ENCODE measurements at places on chromosomes 3 and 15.

- DNase-seq = no peak
These were observed 525.5 kb upstream of the NAALADL2 start for GRCh38 chr3:174333640-174334039.

GRCh38 chr3:16468336-16469098 is 45.0 kb downstream of the RFTN1 start:
- DNase-seq = no peak

DNA sequence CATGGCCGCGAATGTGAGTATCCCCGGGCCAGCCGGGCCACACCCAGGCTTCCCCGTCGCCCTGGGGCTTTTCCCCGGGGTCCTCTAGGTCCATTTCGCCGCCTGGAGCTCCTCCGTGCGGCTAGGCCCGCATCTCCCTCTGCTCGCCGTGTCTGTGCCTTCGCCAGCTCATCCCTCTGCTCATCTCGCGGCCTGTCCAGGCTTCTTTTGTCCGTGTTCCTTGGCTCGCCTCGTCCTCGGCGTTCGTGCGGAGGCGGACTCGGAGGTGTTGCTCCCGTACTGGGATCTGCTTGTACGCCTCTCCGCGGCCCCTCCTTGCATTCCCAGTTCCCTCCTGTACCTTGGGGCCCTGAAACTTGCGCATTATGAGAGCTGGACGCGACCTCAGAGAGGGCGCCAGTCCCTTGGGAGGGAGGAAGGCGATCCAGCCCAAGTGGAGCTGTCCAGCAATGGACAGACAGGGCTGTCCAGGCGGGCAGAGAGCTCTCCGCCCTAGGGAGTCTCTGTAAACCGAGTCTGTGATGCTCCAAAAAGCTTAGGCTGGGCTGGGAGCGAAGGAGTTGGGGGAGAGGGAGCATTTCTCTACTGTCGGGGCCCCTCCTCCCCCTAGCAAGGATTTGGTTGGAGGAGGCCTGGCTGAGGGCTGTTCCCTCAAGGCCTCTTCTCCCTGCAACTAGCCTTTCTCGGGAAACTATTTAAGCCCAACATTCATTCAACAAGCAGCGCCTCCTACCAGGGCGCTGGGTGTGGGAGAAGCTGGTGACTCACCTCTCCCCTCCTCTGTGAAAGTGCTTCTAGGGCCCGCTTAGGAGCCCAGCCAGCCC is 553 bp downstream of the TMEM43 start:
- peak; percentile 64 for DNase-seq

- no peak for DNase-seq
These were observed 99.4 kb downstream of the ADAMTS9 start for GRCh38 chr3:64588380-64588779.

- DNase-seq = no peak
These were observed 23.1 kb downstream of the TNK2 start for GRCh38 chr3:195885036-195885891.

DNA sequence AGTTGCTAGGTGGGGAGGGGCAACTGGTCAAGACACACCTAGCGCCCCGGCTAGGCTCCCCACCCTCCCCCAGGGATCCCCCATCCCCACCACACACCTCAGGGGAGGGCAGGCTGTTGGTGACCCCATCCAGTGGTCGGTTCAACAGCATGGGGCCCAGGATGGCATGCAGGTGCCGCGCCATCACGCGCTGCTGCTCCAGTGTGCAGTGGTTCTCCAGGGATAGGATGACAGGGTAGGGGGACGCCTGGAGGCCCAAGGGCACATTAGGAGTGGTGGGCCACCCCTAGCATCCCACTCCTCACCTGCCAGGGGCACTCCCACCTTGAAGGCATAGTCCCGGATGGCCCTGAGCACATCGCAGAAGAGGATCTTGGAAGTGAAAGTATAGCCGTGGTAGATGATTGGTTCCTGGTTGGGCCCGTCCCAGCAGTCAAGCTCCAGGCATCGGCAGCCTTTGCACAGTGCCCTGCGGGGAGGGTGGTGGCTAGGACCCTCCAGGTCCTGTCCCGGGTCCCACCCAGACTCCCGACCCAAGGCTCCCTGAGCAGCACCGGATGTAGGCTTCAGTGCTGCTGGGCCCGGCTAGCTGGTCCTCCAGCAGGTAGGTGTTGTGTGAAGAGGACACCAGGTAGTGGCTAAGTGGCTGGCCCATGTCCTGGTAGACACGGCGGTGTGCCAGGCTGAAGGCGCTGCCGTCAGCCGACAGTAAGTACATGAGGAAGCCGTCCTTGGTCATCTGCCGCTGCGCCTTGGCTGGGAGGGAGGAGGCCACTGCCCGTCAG is 19.4 kb downstream of the VILL start:
- DNase-seq = no peak

GRCh38 chr15:34927726-34928125 is 41.8 kb downstream of the AQR start:
- no peak for DNase-seq

DNA sequence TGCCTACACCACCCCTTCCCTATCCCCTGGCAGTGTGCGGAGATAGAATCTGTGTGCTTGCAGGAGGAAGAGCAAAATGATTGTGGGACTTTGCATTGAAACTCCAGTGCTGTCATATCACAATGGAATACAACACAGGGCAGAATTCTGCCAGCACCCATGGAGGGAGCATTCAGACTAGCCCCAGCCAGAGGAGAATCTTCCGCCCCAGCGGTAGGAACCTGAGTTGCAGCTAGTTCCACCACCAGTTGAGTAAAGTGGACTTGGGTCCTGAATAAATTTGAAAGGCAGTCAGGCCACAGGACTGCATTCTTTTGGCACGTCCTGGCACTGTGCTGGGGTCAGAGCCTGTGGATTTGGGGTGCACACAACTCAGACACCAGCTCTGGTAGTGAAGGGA is 27.5 kb downstream of the NCBP2 start:
- DNase-seq = no peak

GRCh38 chr3:149587383-149587782 is 70.4 kb downstream of the WWTR1 start:
- DNase-seq = no peak

DNA sequence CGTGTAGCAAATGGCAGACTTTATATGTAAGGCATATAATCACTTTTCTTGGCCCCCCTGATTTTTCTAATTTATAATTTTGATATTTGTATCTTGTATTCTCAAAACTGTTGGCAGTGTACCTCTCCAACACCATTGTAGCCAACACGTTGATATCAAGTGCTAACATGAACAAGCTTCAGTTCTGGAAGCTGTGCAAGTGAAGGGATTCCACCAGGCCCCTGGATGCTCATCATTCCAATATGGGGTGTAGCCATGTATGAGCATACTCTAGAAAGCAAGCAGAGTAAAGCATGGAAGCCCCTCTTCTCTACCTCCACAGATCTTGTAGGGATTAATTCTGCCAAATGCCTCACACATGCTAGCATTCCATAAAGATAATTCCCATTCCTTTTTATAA is 211.3 kb downstream of the MYRIP start:
- DNase-seq = no peak

DNA sequence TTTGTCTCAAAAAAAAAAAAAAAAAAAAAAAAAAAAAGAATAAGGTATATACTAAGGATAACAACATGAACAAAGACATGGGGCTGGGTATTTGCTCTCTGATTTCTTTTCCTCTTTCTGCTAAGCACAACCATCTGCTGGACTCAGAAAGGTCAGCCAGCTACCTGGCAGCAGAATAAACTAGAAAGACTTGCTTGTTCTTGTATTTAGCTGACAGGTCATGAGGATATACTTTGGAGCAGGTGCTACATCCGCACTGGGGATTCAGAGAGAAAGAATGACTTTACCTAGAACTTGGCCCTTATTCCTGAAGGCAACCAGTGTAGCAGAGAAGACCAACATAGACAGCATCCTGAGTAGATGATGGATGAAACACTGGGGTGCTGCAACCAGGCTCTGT is 550.5 kb downstream of the NTRK3 start:
- no peak for DNase-seq

GRCh38 chr15:59301527-59301926 is 71.1 kb downstream of the MYO1E start:
- DNase-seq = no peak

- DNase-seq = no peak
These were observed 196.3 kb downstream of the EPHA3 start for GRCh38 chr3:89303701-89304100.

DNA sequence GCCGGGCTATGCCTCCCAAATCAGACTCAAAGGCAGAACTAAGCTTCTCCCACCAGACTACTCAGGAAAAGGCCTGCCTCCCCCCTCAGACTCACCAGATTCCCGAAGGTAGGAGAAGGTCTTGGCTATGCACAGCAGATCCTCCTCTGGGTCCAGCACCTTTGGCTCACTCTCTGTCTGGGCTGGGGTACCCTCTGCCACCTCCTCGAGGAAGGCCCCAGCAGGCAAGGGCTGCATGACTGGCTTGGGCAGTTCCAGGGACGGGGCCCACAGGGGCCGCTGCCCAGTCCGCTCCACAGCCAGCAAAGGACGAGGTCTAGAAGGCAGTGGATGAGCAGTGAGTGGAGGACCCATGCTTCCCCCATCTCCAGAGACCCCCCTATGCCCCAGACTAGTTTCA is 3.3 kb downstream of the CISH start:
- peak; percentile 31 for DNase-seq

- DNase-seq = no peak
These were observed 477.8 kb upstream of the RGMA start for GRCh38 chr15:93566762-93567161.
